ENCODE measurements at places on chromosomes 11 and 22. TPM values are rescaled to one million over a fixed set of nuclear protein-coding genes. Genes with fewer than 3 reads are reported as not detected.

DNA sequence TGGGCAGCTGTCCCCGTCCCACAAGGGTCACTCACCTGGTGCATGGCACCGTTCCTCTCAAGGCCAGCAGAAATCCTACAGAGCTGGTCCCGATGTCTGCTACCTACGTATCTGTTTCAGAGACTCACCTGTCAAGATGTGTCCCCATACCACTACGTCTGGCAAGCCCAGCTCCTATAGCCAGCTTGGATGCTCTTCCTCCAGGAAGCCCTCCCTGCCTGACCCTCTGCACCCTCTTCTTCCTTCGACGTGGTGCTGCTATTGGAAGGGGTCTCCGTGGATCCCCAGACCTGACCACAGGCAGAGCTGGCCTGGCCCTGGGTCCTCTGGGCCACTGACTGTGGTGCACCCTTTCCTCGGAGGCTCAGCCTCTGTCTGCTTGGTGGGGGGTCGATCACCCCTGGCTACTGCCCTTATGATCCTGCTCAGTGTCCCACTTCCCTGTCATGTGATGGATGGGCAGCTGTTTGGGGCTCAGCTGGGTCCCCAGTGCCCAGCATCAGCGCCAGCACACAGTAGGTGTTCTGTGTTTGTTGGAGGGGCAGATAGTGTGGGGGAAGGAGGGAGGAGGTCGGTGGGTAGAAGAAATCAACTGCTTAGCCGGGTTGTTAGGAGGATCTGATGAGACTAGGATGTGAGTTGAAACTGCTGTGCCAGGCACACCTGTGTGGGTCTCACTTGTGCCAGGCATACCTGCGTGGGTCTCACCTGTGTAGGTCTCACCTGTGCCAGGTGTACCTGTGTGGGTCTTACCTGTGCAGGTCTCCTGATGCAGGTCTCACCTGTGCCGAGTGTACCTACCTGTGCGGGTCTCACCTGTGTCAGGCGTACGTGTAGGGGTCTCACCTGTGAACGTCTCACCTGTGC is 21.7 kb upstream of the ARHGAP8 start:
- DNase-seq, result no peak

- DNase-seq, result no peak
These were observed 68.3 kb downstream of the HIPK3 start for GRCh38 chr11:33325451-33325850.

The BIRC2 gene
- total RNA-seq, result 77.4 TPM

DNA sequence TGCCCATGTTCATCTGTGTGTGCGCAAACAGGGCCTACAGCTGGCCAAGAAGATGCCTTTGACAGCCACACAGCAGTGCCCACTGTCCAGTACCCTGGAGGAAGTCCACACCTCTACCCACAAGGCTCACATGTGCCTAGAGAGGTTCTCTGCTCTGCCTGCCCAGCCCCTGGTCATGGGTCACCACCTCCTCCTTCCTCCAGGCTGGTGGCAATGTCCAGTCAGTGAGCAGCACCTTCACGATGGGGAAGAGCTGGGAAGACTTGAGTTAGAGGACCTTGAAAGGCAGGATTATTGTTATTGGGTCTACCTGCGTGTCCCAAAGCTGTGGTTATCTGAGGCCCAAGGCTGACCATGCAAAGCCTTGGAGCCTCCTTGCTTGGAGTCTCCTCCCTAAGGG is 28.4 kb upstream of the TTC12 start:
- DNase-seq, result no peak

GRCh38 chr11:75238595-75239440 is 1.8 kb upstream of the TPBGL start:
- no peak for DNase-seq

The OTUB1 gene
- 47.8 TPM for total RNA-seq

DNA sequence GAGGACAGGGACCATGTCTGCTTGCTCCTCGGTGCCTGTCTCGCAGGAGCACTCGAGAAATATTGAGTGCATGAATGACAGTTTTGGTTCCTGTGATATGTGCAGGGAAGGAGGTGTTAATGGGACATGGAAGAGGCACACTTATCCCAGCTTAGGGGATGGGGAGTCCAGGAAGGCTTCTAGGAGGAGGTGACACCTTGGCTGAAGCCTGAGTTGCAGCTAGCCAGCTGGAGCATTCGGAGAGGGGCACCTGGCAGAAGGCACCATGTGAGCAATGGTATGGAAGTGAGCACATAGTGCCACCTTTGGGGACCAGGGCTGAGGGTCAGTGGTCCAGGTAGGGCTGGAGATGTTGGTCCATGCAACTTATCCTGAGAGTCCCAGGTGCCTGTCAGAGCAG is 18.9 kb downstream of the SGSM1 start:
- no peak for DNase-seq
